Progenitor cell of endocrine pancreas (in vitro differentiated cells): ENCODE measurements at places on chromosomes 1 and 21. TPM values are rescaled to one million over a fixed set of nuclear protein-coding genes. Genes with fewer than 3 reads are reported as not detected.

- H3K36me3 ChIP-seq: peaks cover 4% of the 10 kb centered on the region
- H3K27ac ChIP-seq: no peak overlapping the region
- no peak overlapping the region for H3K4me3 ChIP-seq
- H3K27me3 ChIP-seq: no peaks in the 10 kb centered on the region
- H3K4me1 ChIP-seq: peaks cover 3% of the 10 kb centered on the region
These were observed 6.8 kb upstream of the BSDC1 start for GRCh38 chr1:32400876-32401631.

- H3K36me3 ChIP-seq: peaks cover 4% of the 10 kb centered on the region
- DNase-seq: no peak
- no peak overlapping the region for H3K27ac ChIP-seq
- H3K27me3 ChIP-seq: no peaks in the 10 kb centered on the region
These were observed 5.1 kb downstream of the ECHDC2 start for GRCh38 chr1:52916241-52916975.

DNA sequence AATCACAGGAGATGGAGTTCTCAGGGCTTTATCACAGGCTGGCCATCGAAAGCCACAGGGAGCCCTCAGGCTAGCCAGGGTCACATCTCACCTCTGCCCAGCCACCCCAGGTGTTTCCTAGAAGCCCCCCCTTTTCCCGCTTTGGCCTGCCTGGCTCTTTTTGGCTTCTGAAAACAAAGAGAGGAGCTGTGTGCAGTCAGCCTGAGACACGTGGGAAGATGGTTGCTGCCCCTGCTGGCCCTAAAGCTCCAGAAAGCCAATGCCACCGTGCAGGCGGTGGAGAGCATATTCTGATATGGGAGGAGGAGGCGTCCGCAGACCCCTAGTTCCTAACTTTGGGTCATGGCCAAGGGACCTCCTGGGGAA is 18.7 kb upstream of the LBR start:
- no peak overlapping the region for H3K27ac ChIP-seq
- peaks cover 30% of the 10 kb centered on the region for H3K4me1 ChIP-seq
- H3K4me3 ChIP-seq: no peak overlapping the region
- H3K36me3 ChIP-seq: no peaks in the 10 kb centered on the region
- DNase-seq: no peak

DNA sequence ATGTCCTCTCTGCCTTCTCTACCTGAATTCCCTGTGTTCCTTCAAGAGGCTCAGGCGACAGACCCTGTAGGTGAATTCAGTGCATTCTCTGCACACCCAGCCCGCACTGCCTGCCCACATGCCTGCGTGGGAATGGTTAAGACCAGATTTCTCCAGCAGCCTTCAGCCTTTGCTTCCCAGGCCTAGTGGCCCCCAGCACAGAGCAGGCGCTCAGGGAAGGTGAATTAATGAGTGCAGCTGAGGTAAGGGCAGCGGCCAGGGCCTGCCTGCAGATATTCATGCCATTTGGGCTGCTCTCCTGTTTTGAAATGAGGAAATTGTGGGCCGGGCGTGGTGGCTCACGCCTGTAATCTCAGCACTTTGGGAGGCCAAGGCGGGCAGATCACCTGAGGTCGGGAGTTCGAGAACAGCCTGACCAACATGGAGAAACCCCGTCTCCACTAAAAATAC is 45.5 kb downstream of the IER5 start:
- H3K36me3 ChIP-seq: no peaks in the 10 kb centered on the region
- no peak overlapping the region for H3K27ac ChIP-seq
- no peak for DNase-seq
- H3K4me1 ChIP-seq: peaks cover 21% of the 10 kb centered on the region

- no peaks in the 10 kb centered on the region for H3K36me3 ChIP-seq
- H3K27ac ChIP-seq: no peak overlapping the region
- peaks cover 11% of the 10 kb centered on the region for H3K4me1 ChIP-seq
- no peak for DNase-seq
These were observed 31.0 kb downstream of the ZNF691 start for GRCh38 chr1:42877380-42877779.

Gene PROX1
- 63.2 and 73.9 TPM in 2 replicates for total RNA-seq

Gene NTRK1
- total RNA-seq: 0.36 TPM in 1 of 2 replicates, not detected in the other

Gene CAPN8
- 1.3 and 2.2 TPM in 2 replicates for total RNA-seq
